Cortex of kidney (tissue), 1 donor: ENCODE measurements at places on chromosomes 7 and 10.

DNA sequence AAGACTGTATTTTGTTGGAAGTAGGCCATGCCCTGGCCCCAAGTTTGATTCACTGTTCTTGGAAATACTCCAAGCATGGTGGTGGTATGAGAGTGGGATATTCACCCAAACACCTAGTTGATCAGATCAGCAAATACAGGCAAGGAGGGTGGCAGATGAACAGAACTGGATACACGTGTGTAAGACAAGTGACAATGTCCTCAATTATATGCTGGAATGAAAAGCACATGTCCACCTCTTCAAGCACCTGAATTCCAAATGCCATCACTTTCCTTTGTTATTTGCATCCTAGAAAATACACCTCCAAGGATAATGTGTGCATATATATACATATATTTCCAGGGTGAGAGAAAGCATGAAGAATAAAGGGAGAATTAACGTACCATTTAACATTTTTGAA, 131.8 kb upstream of the ZEB1 start:
- DNase-seq, result no peak

GRCh38 chr7:29990931-29991330, 1.3 kb upstream of the SCRN1 start:
- no peak for DNase-seq

DNA sequence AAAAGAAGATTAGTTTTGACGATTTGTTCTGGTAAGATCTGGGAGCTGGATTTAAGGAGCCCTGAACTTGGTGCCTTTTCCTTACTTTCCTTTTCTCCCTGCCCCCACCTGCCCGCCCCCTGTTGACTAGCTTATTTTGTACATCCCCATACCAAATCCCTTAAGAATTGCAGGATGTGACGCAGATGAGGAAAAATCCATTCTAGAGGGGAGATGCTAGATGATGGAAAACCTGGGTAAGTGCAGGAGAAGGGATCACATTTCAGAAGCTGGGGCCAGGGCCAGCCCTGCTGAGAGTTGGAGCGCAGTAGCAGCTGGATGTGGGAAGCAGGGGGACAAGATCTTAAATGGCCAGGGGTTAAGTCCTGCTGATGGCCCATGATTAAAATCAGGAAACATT, 93.9 kb downstream of the CCDC3 start:
- no peak for DNase-seq

- no peak for DNase-seq
Observed at GRCh38 chr10:110364531-110364937, 59.8 kb upstream of the SMNDC1 start.

- no peak for DNase-seq
Observed at GRCh38 chr10:100810091-100810834, 64.9 kb downstream of the PAX2 start.

GRCh38 chr7:128831994-128832879, 2.0 kb downstream of the FLNC start:
- DNase-seq, result no peak

GRCh38 chr7:151675196-151675920, 155.7 kb upstream of the RHEB start:
- DNase-seq, result no peak

DNA sequence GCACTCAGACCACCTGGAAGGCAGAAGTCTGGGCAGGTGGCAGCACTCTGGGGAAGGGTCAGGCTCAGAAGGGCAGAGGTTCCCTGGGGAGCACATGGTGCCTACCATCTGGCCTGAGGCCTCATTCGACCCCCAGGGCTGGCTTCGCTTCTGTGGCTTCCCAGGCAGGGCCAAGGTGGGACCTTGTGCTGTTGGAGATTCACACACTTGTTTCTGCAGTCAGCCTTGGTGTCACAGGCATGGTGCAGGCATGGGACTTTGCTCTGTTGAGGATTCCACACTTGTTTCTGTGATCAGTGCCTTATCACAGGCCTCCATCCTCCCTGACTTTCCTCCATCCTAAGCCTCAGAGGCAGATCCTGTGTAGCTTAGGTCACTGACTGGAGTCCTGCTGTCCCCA, 11.3 kb upstream of the FAM241B start:
- no peak for DNase-seq
